Caki2 (cell line): ENCODE measurements at places on chromosomes 1 and 21.

DNA sequence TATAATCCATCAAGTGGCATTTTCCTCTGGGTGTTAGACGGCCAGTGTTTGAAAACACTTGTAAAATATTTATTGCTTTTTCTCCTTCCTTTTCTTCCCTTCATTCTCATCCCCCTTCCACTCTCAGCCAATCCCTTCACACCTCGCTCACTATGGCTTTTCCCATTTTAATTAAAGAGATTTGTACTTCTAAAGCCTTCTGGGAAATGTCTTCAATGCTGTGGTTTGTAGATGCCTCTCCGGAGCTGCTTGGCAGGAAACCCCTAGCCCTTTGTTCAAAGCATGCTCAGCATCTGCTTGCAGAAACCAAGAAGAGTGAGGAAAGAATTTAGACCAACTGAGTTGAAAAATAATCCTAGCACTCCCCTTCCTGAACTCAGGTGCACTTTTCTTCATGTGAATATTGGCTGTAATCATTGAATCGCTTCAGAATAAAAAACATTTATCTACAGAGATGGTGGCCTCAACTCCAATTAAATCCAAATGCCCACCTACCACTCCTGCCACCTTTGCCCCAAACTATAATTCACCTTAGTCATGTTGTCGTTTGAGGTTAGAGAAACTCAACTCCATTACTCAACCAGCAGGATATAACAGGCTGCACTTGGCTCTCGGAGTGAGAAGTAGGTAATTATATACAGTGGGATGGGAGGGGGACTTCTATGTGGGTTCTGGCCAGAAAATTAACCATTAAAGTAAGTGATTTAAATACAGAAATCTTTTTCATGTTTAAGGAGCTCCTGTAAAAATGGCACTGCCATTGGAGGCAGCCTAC, 659.4 kb upstream of the CAMK1G start:
- no peak for DNase-seq

GRCh38 chr1:207055386-207056001, 2.4 kb downstream of the PFKFB2 start:
- no peak for DNase-seq

- DNase-seq: no peak
Measured at GRCh38 chr1:199701726-199702125, 325.8 kb upstream of the NR5A2 start.

DNA sequence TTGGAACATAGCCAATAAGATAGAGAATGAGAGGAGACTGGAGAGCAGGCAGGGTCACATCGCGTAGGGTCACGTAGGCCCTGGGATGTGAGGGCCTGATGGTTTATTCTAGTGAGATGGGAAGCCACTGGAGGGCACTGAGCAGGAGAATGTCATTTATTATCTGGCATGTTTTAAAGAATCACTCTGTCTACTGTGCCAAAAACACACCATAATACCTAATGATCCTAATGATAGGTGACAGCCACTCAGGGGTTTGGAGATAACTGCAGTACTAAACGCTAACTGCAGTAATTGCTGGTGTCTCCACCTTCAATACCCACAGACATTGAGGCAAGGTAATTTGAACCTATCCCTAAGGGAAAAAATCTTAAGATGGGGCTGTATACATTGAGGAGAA, 185.4 kb downstream of the TTLL7 start:
- no peak for DNase-seq

- DNase-seq: no peak
Measured at GRCh38 chr1:185104083-185104482, 52.7 kb downstream of the TRMT1L start.
